ENCODE measurements at places on chromosomes 6 and 20.

DNA sequence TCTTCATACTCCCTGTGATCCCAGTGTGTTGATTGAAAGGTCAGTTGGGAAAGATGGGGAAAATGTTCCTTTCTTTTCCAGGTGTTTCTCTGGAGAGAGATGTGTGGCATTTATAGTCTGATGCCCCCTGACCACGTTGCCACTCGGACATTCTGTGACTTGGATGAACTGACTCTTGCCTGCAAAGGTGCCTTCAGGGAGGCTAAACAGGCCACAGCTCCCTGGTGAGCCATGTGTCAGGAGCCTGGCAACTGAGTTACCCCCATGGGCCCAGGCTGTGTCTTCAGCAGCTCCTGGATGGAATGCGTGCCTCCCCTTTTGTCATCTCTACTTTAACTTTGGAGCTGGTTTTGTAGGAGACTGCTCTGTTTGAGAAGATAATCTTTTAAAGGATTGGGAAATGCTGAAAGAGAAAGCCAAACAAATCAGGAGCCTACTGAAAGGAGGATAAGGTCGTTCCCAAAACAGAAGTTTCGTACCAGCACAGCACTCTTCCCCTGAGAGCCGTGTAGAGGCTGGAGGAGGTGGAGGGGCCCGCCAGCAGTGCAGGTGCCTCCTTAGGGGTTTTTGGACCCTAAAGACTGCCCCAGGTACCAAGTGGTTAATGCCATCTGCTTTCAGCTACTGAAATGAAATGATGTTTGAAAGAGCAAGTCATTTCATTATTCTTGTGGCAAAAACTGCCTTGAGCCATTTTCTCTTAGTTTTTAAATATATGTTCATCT lies 322.8 kb downstream of the ZFAND3 start:
- DNase-seq: no peak

DNA sequence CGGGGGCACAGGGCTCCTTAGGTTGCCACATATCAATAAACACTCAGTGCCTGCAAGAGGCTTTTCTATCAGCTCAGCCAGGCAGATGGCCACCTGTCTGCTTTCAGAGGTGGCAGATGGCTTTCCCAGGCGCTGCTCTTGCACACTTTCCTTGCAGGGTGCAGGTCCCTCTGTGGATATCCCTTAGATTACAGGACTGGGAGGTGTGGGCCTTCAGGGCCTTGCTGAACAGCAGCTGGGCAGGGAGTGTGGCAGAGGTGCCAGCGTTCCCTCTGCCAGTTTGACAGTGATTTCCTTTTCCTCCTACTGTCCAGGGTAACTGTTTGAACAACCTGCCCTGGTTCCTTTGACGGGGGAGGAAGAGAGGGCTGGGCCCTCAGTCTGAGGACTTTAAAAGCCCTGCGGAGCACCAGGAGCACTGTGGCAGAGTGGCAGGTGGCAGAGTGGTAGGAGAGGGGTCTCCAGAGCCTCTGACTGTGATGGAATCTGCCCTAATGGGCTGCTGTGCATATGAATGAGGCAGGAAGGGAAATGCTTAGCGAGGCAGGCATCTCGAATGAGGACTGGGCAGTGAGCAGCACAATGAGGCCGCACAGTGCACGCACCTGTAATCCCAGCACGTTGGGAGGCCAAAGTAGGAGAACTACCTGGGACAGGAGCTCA lies 34.2 kb downstream of the ABHD12 start:
- DNase-seq: no peak

DNA sequence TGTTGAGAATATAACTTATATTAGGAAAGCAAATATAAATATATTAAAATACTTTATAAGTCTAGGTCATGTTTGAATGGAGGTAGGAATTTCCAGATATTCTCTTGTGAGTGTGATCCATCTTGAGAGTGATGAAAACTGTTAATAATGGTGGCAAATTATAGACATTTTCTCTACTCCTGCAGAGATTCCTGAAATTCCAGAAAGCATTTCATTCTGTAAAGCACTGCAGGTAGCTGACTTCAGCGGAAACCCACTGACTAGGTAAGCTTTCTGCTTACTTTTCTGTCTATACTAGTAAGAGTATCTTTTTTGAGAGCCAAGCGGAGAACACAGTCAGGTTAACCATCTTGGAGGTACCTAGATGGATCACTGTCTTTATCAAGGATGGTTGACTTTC lies 84.0 kb downstream of the LRRC1 start:
- DNase-seq: no peak

- DNase-seq: no peak
Measured at GRCh38 chr6:42428326-42429041, 23.2 kb downstream of the TRERF1 start.

DNA sequence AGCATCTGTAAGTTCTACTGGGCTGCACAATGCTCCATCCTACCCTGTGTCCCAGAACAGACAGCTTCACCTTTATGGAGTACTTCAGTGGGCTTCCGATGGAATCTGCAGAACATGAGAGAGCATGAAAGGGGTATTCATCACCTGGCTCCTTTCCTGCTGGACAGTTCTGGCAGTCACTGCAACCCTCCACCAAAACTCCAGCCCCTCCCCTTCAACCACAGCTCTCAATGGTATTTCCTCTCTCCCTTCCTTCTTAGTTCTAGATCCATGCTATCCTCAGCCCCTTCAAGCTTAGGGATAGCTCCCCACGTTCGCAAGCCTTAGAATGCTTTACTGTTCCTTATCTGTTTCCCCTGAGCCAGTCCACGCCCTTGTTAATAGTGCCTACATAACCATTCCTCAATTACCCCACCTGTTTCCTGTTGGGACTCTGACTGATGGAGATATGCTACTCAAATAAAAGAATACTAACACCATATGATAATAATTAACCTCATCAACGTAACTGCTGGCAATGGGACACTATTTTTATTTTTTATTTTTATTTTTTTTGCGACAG lies 26.8 kb downstream of the TRAM2 start:
- DNase-seq: no peak

- DNase-seq: no peak
Measured at GRCh38 chr20:22232473-22232872, 351.9 kb downstream of the FOXA2 start.

- no peak for DNase-seq
Measured at GRCh38 chr20:54137115-54137514, 36.7 kb downstream of the CYP24A1 start.

DNA sequence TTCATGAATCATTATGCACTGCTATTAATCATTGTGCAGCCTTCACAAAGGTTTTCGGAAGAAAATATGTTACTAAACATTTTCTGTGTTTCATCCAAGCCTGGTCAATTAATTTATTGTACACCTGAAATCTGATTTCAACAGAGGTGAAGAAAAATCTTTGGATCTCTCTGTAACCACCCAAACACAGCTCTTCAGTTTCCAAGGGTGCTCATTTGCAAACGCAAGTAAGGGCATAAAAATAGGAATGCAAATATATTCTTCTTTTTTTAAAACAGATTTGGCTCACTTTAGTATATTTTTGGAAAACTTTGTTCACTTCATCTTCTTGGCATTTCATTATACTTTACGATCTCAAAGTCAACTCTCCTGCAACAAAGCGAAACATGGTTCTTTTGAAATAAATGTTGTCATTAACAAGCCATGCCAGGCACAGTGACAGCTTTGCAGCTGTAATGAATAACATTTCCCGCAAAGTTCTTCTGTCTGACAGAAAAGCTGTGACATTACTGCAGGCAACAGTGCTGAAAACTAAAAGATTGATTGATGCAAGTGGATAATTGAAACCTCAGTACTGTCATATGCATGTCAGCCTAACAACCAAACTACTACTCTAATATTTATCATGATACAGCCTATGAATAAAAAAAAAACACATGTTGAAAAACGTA lies 348.3 kb downstream of the FRK start:
- no peak for DNase-seq

DNA sequence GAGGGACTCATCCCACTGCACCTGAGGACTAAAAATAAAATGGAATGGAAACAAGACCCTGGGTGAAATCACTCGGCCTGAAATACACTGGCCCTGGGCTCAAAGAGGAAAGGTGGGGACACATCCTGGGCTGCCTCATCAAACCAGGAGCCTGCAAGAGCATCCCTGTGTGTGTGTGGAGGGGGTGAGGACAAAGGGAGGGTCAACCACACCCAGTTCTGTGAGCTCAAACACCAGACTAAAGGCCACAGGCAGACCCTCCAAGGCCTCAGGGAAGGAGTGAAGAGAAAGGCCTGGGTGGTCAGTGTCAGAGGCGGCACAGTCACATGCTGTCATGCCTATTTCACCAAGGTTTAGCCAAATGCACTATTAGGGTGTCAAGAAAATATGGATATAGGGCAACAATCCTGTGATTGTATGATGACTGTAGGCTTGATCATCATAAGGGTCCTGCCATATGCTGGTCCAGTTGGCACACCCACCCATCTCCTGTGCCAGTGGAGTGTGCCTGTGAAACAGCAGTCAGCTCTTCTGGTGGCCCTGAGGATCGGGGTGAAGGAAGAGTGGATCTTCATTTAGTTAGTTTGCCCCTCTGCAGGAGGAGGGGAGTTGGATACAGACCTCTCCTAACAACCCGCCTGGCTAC lies 28.9 kb downstream of the SRSF3 start:
- DNase-seq: no peak

DNA sequence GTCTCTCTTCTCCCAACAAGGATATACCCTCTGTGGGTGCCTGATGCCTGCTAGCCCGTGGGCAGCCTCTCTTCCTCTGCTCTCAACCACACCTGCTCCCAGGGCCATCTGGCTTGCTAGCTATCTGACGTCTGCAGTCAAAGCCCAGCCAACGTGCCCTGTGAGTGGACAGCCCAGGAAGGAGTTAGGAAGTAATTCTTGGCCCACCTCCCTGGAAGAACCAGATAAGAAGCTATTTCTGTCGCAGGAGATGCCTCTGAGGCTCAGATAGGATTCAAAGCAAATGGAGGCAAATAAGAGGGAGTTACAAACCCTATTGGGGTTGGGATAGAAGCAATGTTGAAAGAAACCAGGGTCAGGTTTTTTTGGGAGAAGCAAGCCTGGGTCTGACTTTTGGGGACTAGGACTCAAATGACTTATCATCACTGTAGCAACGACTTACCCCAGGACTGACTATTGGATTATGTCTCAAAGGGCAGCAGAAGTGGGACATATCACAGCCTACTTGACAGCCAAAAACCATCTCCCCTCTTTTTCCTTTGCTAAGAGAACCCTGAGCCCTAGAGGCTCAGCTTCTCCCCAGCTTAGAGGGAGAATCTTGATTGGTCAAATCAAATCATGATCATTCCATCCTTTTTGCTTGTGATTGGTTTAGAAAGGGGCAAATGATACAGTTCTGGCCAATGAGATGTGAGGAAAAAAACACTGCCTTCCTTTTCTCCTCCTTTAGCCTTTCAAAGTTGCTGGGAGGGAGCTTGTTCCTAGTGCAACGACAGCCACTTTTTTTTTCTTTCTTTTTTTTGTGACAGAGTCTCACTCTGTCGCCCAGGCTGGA lies 18.0 kb upstream of the CDK5RAP1 start:
- no peak for DNase-seq
